ENCODE measurements at places on chromosomes 13 and 19. TPM values are rescaled to one million over a fixed set of nuclear protein-coding genes. Genes with fewer than 3 reads are reported as not detected.

SLC25A42 gene
- total RNA-seq: 15.8 TPM

CBARP gene
- 6.2 TPM for total RNA-seq

PLK5 gene
- total RNA-seq: 0.16 TPM

SIGLEC12 gene
- not detected for total RNA-seq

DIAPH3 gene
- 5.8 TPM for total RNA-seq

ZNF324B gene
- 19.1 TPM for total RNA-seq

VSIG10L gene
- 2.5 TPM for total RNA-seq

CCDC70 gene
- total RNA-seq: not detected

OR4F17 gene
- total RNA-seq: not detected

PPM1N gene
- 2.1 TPM for total RNA-seq

CPB2 gene
- total RNA-seq: not detected

PCDH17 gene
- 25.2 TPM for total RNA-seq

GRIN3B gene
- total RNA-seq: not detected
